Naive thymus-derived CD8-positive, alpha-beta T cell (primary cell): ENCODE measurements at places on chromosomes 5 and 9.

GRCh38 chr5:167759057-167759821, 532.2 kb upstream of the WWC1 start:
- DNase-seq = no peak

DNA sequence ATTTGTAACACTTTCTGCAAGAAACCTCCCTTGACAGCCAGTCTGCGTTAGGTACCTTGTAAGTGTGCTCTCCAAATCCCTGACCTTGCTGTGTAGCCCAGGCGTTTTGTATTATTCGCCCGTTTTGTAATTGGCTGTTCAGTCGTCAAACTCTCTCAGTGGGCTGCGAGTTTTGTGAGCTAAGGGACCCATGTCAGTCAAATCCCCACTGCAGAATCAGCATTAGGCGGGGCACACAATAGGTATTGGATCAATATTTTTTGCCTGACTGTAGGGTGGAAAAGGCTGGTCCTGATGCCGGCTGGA, 665 bp downstream of the DNAJC18 start:
- DNase-seq = no peak

GRCh38 chr5:136021016-136021405, 7.8 kb upstream of the TGFBI start:
- no peak for DNase-seq

DNA sequence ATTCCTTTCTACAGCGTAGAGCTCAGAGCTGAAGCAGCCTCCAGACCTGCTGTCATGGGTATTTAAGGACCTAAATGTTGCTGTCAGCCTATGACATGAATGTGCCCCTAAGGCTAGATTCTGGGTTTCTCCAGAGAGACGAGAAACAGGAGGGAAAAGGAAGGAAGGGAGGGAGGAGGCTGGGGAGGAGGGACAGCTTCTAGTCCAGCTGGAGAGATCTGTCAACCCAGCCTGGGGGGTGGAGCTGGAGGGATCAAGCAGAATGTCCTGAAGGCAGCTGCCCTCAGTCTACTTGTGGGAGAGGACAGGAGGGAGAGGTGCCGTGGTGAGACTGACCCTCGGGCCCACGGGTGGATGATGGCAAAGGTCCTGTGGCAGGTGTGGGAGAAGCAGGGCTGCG, 1.1 kb upstream of the DBH start:
- DNase-seq = no peak

DNA sequence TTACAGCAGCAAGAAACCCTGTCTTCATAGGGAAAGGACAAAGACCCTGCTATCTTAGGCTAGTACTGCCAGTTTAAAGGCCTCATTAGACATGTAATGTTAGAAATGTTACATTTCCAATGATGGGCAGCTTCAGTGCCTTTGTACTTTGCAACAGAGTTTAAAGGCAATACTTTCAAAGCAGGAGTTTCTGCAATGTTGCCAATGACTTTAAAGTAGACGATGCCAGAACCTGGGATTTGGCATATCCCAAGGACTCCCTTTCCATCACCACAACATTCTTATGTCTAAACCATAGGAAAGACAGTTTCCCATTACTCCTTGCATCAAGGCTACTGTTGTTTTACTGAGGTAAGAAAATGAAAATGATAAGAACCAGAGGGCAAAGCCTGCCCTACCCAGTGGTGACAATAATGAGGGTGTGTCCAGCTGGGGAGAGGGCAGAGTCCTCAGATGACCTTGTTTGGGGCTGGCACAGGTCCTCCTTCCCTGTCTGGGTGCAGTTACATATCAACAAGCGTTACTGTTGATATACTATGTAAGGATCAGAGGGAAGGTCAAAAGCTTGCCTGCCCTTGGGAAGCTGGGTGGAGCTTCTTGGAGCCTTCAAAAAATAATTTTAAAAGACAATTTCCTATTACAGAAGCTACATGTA, 27.5 kb upstream of the MLANA start:
- DNase-seq = no peak

GRCh38 chr5:11687498-11687897, 216.7 kb downstream of the CTNND2 start:
- DNase-seq = no peak

- DNase-seq = no peak
Measured at GRCh38 chr5:167952278-167952995, 339.0 kb upstream of the WWC1 start.

DNA sequence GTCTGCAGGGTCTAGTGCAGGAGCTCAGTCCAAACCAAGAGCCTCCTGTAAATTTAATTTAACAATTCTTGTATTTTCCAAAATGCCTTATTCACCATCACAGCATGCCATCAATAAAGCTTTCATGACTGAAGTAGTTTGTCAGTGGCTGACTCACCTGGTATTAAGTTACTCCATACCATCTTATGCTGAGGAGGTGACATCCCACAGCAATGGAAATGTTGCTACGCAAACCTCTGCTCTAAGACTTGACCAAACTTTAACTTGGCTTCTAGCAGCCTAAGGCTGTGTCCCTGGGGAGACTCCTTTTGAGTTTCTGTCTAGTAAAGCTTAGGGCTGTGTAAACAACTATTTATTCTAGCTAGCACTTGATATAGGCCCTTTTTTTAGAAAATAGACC, 1231.3 kb upstream of the CDH18 start:
- DNase-seq = no peak

- DNase-seq = no peak
Measured at GRCh38 chr5:77948476-77948875, 172.3 kb upstream of the TBCA start.

DNA sequence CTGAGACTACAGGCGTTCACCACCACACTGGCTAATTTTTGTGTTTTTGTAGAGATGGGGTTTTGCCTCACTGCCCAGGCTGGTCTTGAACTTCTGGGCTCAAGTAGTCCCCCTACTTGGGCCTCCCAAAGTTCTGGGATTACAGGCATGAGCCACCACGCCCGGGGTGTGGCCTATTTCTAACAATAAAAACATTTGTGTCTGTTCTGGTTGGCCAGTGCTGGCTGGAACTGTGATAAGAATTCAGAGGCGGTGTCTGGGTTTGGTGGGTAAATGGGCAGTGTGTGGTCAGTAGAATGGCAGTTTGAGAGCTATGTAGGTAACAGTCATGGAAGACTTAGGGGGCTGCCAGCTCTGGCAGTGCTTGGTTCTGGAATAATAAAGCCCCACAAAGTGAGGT, 46.9 kb upstream of the SYNPO start:
- DNase-seq = no peak

DNA sequence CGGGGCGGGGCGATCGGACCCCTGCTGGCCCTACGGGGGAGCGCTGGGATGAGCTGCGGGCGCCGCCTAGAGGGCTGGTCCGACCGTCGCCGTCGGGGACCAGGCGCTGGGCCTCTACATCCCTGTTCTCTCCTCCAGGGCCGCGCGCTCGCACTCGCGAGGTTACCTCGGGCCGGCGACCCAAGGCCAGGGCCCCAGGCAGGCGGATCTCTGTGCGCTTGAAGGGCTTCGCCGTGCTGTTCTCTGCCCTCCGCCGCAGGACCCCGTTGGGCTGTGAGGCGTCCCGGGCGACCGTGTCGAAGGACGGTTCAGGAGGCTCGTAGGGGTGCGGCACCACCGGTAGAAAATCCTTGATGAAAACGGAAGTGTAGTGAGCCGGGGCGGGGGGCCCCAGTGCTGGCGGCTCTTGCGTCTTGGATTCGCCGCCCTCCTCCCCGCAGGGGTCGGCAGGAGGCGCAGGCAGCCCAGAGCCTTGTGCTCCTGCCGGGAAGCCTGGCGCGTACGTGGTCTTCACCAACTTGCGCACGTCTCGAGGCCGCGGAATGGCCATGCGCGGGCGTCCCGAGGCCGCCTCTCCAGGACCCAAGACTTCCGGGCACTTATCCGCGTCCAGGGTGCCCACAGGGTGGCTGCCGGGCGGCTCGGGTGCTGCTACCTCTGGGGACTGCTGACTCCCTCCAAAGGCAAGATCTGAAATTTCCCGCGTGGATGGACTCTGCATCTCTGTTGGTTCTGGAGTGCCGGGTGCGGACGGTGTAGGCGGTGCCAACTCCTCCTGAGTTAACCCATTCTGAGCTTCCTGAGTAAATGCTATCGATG, 2.0 kb downstream of the PROB1 start:
- peak; percentile 70 for DNase-seq

DNA sequence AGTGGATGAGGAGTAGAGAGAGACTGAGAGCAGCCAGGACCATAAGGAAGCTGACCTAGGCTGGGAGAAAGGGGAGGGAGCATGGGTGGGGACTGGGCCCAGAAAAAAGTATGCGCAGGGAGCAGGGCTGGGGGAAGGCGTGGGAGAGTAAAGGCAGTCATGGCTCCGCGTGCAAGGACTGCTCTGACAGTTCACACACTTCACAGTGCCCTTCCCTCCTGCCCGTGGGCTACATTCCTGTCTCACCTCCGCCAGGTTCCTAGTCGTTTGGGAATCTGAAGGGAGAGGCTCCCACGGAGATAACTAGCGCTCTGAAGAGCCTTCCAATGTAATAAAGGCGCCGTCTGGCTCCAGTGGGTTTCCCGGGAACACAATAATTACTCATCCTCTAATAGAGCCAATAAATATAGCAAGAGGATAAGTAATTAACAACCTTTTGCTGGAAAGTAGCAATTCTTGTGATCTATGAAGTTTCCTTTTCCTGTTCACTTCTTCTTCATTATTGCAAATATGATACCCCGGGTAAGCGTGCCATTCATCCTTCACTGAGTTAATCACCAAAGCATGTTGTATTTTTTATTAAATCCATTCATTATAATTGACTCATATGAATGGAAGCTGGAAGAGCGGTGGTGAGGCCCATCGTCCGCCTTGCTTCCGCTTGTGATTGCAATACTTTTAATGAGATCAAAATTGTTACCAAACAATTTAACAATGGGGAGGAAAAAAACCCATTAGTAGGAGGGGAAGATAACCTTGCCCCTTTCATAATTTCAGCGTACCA, 39.3 kb downstream of the TTLL11 start:
- DNase-seq = no peak

DNA sequence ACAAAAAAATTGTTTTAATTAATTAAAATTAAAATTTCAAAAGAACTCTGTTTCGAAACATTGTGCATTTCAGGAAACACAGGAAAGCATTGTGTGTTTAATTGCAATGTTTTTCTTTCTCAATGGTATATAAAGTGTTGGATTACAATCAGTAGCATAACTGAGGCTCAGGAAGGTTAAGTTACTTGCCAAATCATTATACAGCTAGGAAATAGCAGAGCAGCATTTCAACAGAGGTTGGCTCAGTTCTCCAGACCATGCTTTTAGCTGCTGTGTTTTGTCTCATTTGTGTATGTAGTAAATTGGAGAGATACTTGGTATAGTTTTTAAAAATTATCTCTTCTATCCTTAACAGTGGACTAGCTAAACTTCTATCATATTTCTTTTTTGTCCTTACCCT, 30.0 kb upstream of the CAMLG start:
- DNase-seq = no peak

GRCh38 chr9:37947977-37948376, 44.0 kb upstream of the SLC25A51 start:
- DNase-seq = no peak

DNA sequence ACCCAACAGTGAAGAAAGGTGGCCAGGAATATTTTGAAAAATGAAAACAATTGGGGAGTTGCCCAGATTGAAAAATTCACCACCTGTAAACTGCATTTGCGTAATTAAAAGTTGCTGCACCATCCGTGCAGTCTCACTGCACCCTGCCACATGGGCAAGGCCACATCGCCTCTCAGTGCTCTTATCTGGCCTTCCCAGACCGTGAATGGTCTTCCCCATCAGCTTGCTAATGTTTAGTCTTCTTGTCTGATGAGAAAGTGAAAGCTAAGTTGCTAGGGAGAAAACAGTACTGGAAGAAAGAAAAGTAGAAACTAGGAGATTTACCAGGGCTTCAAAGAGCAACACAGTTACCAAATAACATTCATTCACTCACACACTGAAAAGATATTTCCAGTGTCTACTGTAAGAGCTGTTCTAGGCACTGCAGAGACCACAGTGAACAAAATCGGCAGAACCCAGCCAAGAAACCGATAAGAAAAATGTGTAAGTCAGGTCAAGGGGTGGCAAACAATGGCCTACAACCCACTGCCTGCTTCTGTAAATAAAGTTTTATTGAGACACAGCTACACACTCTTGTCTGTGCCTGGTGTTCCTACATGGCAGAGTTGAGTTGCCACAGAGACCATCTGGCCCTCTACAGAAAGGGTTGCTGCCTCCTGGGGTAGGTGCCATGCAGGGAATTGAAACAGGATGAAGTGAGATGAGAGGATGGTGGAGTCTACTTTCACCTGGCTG, 51.2 kb upstream of the CTSL start:
- DNase-seq = peak; percentile 13

GRCh38 chr5:126769703-126770102, 7.2 kb upstream of the LMNB1 start:
- no peak for DNase-seq
